Stimulated activated CD4-positive, alpha-beta T cell treated with anti-CD3 and anti-CD28 coated beads, Interleukin-15, amount 100 ng/mL, for 48 hours (primary cell): ENCODE measurements at places on chromosomes 5 and 9.

DNA sequence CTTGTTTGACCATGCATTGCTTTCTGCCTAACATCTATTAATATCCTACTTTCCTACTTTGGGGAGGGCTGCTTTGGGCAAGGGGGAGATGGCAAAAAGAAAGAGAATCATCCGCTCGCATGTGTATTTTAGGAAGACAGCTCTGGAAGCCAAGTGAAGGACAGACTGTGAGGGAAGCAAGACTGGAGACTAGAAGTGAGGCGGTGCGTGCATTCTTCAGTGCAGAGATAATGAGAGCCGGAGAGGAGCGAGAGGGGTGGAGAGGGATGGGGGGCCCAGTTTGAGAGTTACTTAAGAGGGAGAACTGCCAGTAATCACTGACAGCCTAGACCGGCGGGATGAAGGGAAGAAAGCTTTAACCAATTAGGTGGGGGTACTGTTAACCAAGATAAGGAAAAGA is 151.7 kb upstream of the RAPGEF1 start:
- no peak for DNase-seq

- DNase-seq = no peak
These were observed 1033.8 kb downstream of the CDH18 start for GRCh38 chr5:18954239-18954638.

DNA sequence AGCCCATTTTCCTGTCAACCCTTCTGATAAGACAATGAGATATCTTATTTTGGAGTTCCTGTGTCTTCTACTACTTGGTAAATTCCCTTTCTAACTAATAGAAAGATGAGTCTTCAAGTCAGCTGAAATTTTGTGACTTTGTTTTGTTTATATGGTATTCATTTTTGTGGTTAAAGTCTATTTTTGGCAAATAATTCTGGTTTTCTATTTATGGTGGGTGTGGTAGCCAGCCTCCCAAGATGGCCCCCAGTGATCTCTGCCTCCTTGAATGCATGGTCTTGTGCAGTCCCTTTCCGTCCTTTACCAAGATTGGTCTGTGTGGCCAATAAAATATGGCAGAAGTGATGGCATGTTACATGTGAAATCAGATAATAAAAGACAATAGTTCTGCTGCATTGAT is 91.5 kb downstream of the NR3C1 start:
- DNase-seq = no peak

GRCh38 chr5:68333649-68334552 is 118.3 kb downstream of the PIK3R1 start:
- no peak for DNase-seq

DNA sequence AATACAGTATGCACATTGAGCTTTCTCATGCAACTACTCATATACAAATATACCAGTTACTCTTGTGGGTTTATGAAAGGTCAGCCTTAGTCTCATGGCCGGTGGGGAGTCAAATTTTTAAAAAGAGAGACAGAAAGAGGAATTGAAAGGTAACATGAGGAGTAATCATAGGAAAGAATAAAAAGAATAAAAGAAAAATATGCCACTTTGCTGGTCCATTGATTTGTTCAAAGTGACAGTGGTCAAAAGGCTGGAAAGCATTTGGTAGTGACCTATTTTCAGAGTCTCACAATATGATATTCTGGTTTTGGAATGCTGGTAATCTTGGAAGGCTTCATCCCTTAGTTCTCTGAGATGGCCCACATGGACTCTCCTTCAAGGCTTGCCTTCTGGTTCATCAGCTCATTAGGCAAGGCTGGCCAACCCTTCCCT is 67.0 kb downstream of the ZNF366 start:
- DNase-seq = no peak

DNA sequence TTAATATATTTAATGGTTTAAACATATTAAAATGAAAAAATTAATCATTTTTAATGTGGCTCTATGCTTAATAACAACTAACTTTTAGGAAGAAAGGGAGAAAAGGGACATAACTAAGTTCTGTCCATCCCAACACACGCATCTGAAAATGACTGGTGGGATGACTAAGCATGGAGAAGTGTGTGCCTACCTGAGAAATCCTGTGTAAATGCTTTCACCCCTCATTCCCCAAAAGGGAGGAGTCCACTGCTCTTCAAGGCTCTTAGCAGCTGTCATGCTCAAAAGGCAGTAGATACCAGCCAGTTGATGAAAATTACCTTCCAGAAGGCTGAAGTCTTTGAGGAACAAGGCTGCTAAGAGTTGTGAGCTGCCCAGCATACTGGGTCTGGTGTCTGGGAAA is 130.9 kb downstream of the NFIB start:
- DNase-seq = no peak

DNA sequence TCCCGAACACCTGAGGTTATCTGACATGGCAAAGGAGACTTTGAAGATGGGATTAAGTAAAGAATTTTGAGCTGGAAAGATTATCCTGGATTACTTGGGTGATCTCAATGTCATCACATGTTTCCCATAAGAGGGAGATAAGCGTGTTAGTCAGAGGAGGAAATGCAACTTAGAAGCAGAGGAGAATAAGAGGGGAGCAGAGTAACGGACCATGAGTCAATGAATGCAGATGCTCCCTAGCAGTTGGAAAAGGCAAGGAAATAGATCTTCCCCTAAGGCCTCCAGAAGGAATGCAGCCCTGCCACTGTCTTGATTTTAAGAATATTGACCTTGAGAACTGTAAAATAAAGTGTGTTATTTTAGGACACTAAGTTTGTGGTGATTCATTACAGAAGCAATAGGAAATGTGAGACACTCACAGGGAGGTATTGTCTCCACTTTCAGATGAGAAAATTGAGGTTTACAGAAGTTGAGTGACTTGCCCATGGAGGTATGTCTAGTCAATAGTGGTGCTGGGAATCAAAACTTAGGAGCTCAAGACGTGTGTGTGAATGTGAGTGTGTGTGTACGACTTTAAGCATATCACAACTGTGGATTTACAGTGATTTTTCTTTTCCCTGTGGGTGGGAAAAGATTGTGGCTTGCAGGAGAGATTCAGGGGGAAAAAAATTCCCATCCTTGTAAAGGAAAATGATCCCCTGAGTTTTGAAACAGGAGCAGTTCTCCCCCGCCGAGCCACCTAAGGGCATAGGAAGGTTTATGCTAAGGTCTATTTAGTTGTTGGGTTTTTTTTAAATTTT is 125.3 kb downstream of the TRIM32 start:
- DNase-seq = no peak

- no peak for DNase-seq
These were observed 74.1 kb upstream of the CCL21 start for GRCh38 chr9:34783951-34784487.

GRCh38 chr5:64606926-64607325 is 83.4 kb upstream of the SHISAL2B start:
- no peak for DNase-seq

GRCh38 chr9:134708672-134709038 is 67.1 kb downstream of the COL5A1 start:
- DNase-seq = no peak

DNA sequence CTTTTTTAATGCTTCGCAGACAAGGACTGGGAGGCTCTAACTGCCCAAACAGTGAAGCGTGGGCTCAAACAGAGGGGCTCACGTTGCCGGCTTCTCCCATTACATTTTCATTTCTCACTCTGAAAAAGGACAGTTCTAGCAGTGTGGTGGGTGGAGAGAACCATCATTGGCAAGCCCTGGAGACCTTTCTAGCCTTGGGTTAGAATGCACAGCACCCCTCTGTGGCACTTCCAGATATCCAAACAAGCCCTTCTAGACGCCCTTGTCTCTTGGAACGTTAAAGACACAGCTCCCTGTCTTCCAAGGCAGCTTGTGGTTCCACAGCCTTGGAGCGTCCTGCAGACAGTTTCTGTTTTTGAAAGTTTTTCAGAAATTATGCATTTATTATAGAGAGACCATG is 52.1 kb downstream of the MVB12B start:
- no peak for DNase-seq

GRCh38 chr9:14554886-14555285 is 138.3 kb downstream of the ZDHHC21 start:
- DNase-seq = no peak

GRCh38 chr9:70954596-70955143 is 166.8 kb downstream of the TRPM3 start:
- no peak for DNase-seq

GRCh38 chr5:109928811-109929210 is 239.1 kb downstream of the MAN2A1 start:
- no peak for DNase-seq

DNA sequence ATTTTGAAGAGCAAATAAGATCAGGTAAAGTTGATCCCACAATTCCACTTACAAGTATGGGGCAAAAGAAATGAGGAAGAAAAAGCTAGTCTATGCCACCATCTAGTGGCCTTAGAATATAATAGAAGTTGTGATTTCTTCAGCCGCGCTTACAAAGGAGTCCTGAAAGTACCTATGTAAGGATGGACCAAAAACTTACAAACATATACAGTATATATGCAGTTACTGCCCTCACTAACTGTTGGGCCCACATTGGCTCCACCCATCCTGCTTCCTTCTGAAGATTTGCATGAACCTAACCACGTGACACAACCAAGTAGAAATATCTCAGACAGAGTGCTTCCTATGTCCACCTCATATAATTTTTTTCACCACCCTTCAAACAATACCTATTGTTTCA is 11.7 kb upstream of the OR13D1 start:
- no peak for DNase-seq

GRCh38 chr9:26163931-26164330 is 485.7 kb upstream of the TUSC1 start:
- DNase-seq = no peak

DNA sequence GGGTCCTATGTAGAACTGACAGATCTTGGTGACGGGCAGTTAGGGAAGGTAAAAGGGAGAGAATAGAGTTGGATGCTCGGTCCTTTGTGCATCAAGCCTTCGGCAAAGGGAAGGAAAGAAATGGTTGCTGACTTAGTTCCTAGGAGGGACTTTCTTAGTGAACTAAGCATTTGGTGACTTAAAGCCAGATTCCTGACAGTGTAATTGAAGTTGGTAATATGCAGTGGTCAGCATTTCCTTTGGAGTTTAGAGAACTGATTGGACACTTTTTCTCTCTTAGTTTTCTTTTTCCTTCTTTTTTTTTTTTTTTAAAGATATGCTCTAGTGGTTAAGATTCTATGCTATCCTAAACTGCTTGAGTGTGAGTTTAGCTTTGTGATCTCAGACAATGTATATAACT is 2.3 kb downstream of the CLTA start:
- no peak for DNase-seq

DNA sequence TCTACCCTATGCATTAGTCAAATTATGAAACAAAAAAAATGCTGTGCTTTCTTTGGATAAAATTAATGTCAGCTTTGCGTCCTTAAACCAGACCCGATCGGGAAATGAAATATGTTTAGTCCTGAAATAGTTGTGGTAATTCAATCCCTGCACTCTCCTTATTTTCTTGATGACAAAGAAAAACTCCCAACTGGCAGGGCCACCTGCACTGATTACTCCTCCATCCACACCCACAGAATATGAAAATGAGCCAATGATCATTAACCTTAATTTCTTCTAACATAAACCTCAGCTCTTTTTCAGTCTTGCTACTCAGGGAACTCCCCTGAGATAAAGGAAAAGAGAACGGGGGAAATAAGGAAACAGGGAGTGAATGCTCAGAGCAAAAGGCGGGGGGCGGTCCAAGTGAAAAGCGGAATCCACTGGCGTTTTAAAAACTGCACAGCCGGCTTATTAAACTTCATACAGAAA is 245.3 kb downstream of the BNC2 start:
- no peak for DNase-seq

- no peak for DNase-seq
These were observed 182.1 kb downstream of the DMRT2 start for GRCh38 chr9:1231998-1232919.

GRCh38 chr5:130571076-130571475 is 594.0 kb downstream of the HINT1 start:
- DNase-seq = no peak
